Glutamatergic neuron (in vitro differentiated cells): ENCODE measurements at places on chromosomes 4 and X. TPM values are rescaled to one million over a fixed set of nuclear protein-coding genes. Genes with fewer than 3 reads are reported as not detected.

RRH gene
- 0.29 TPM for total RNA-seq

DNA sequence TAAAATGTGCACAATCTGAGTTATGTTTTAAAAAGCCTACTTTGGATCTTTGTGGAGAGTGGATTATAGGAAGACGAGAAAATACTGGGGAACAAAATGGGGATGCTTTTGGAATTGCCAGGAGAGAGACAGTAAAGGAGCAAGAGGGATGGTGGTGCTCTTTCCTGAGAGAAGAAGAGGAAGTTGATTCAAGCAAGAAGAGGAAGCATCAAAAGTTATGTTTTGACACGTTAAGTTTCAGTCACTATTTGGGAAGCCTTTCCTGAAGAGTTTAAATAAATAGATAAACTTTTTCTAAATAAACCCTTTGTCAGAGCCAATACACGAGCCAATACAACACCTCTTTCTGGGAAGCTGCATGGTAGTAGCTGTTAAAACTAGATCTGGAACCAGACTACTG, 394.1 kb downstream of the GALNTL6 start:
- DNase-seq = no peak

GRCh38 chrX:21632027-21632426, 26.1 kb downstream of the KLHL34 start:
- no peak for DNase-seq

- no peak for DNase-seq
Observed at GRCh38 chrX:131397891-131398290, 108.8 kb upstream of the IGSF1 start.

- DNase-seq = no peak
Observed at GRCh38 chrX:140425712-140426395, 79.0 kb downstream of the SOX3 start.
